Lung (tissue), 17 donors: ENCODE measurements at places on chromosomes 2 and 18.

- no peak for DNase-seq
Measured at GRCh38 chr2:86064006-86064405, 41.7 kb downstream of the POLR1A start.

GRCh38 chr2:119455066-119455718, 23.5 kb downstream of the TMEM37 start:
- DNase-seq = peak; percentile 60

DNA sequence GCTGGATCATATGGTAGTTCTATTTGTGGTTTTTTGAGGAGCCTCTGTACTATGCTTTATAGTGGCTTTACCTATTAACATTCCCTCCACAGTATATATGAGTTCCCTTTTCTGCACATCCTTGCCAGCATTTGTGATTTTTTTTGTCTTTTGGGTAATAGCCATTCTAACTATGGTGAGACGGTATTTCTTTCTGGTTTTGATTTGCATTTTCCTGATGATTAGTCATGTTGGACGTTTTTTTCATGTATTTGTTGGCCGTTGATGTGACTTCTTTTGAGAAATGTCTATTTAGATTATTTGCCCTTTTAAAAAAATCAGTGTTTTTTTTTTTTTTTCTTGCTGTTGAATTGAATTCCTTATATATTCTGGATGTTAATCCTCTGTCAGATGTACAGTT, 31.1 kb downstream of the ACTR3 start:
- DNase-seq = no peak

DNA sequence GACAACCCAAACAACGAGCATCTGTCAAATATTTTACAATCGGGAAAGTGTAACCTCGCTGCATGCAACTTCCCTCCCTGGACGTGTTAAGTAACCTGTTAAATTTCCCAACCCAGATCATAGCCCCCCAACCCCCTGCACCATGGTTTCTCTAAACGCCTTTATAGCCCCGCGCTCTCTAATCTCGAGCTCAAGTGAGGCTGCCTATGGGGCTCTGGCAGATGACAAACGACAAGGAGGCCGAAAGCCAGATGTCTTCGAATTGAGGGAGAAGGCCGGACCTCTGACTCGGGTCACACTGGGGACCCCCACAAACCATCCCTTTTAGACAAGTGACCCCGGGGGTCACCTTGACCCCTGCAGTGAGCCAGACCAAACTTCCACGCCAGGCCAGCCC, 526 bp downstream of the COX7A2L start:
- DNase-seq = peak; percentile 20

DNA sequence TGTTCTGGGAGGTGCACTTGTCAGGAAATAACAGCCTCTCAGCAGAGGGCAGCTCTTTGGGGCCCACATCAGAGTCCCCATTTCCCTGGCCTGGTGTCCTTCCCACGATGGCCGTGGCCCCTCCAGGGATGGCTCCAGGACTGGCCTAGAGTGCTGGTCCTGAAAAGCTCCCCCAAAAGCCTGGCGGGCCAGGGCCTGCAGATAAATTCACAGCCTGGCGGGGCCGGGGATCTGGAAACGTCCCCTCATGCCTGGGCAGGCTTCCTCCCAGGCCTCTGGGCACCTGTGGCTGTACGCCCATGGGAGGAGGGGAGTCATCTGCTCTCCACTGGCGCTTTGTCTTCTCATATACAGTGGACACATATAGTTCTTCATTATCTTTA, 52.6 kb upstream of the HS6ST1 start:
- no peak for DNase-seq

GRCh38 chr18:68564961-68565360, 149.9 kb downstream of the TMX3 start:
- no peak for DNase-seq

- DNase-seq = no peak
Measured at GRCh38 chr18:39487932-39488331, 1922.3 kb upstream of the CELF4 start.
